ENCODE measurements at places on chromosomes 1 and 21.

GRCh38 chr1:171664976-171665375 lies 12.5 kb upstream of the MYOC start:
- no peak for DNase-seq

DNA sequence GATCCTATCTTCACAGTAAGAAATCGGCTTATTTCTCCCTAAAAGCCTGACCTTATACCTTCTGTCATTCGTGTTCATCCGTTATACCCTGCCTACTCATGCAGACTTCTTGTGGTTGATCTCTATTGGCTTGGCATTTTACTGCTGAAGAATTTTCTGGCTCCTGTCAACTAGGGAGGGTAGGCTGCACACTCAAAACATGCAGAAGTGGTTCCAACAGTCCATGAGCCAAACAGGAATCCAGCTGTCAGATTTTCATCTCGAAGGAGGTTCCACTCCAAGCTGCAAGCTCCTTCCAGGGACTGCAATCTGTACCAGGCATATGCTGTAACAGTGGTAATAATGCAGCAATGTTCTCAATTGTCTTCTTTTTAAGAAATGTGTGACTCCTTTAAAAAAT lies 10.1 kb downstream of the DNAJC11 start:
- DNase-seq = no peak

DNA sequence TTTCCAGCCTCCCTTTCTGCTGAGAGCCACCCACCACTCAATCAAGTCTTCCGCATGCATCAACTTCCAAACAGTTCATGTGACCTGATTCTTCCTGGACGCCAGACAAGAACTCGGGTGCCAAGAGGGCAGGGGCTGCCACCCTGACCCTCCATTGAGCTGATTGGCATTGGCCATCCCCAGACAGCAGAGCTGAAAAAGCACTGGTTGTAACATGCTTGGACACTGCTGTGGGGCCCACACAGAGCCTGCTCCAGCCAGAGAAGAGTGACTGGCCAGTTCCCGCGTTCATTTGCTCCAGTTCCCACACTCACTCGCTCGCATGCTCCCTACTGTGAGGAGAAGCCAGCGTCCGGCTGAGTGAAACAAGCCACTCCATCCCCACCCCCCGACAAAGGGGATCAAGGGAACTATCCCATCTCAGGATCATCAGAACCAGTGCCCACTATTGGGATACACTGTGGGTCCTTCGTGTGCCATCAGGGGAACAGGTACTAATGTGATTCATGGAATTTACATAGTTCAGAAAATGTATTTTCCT lies 420.3 kb downstream of the NPHP4 start:
- DNase-seq = no peak

GRCh38 chr1:44094047-44094446 lies 24.6 kb upstream of the KLF17 start:
- no peak for DNase-seq

DNA sequence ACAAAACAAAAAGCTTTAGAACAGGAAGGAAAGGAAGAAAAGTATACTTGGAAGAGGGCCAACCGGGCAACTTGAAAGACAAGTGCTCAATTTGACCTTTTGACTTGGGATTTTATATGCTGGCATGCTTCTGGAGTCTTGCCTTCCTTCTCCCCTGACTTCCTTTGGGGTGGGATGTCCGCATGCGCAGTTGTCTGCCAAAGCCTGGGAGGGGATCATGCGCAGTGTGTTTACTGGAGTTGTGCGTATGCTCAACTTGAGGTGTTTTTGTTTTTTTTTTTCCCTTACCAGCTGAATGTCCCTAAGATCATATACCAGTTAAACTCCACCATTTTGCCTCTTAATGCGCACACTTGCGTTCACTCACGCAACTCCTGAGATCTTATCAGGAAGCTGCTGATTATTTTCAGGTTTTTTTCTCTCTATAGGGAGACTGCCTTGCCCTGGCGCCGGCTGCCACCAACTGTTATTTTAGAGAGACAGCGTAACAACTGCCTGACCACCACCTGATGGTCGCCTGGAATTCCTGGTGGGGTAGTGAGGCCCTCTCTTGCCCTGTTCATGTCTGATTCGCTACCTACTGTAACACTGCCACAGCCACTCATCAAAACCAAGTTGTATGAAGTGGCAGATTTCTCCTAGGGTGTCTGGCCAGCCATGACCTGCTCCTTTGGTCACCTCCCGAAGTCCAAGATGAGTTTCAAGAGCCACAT lies 138.7 kb upstream of the ZNF644 start:
- no peak for DNase-seq

GRCh38 chr21:45994086-45994661 lies 12.6 kb downstream of the COL6A1 start:
- no peak for DNase-seq

DNA sequence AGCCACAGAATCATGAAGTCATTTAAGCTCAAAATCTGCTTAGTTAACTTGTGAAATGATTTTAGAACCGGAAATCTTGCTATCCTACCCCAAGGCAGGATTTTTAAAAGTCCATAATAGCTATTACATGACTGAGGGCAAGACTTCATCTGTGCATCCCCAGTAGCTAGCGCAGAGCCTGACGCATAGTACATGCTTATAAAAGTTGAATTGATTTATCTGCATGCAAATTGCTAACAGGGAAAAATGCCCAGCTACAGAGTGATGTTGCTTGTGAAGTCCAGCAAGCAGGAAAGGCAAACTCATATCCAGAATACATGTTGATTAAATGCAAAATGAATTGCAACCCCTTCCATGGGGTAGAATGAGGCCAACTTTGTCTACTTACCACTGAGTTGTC lies 8.1 kb upstream of the MAP1LC3C start:
- DNase-seq = no peak

- DNase-seq = no peak
Observed at GRCh38 chr1:66270119-66270812, 263.7 kb upstream of the SGIP1 start.

- no peak for DNase-seq
Observed at GRCh38 chr1:62011006-62011405, 183.6 kb upstream of the L1TD1 start.

DNA sequence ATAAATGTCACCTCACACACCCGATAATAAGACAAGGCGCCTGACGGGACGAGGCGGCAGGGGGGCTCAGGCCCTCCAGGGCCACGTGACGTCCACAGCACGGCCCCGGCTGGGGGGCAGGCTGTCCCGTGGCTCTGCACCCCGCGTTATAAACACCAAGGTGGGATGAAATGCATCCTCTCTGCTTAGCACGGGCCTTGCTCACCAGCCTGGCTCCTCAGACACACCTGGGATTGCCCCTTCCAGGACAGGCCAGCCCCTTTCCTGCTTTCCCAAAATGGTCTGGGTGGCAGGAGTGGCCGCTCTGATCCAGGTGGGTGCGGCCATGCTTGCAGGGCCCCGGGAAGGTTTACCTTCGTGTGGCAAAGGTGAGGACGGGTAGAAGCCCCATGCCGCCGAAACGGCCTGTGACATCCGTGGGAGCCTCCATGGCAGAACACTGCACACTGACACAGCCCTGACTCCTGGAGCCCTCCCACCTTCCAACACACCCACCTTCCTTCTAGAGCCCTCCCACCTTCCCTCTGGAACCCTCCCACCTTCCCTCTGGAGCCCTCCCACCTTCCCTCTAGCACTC lies 35.9 kb downstream of the SLC19A1 start:
- DNase-seq = no peak

DNA sequence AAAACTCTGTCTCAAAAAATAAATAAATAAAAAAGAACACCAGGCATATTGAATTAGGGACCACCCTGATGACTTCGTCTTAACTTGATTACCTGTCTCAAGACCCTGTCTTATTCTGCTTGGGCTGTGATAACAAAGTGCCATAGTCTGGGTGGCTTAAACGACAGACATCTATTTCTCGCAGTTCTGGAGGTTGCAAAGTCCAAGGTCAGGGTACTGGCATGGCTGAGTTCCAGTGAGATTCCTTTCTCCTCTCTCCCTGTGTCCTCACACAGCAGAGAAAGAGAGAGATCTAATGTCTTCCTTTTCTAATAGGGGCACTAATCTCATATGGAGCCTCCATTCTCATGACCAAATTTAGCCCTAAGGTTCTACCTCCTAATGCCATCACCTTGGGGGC lies 145.6 kb downstream of the HUNK start:
- DNase-seq = no peak

- DNase-seq = no peak
Observed at GRCh38 chr21:32349333-32349944, 43.4 kb downstream of the URB1 start.

- DNase-seq = no peak
Observed at GRCh38 chr21:36354918-36355680, 30.1 kb upstream of the CHAF1B start.

GRCh38 chr1:43448955-43449707 lies 4.6 kb downstream of the HYI start:
- DNase-seq = no peak

- peak; percentile 8 for DNase-seq
Observed at GRCh38 chr21:26715878-26716506, 129.2 kb downstream of the ADAMTS1 start.

GRCh38 chr1:24954631-24955030 lies 24.6 kb upstream of the RUNX3 start:
- DNase-seq = no peak

DNA sequence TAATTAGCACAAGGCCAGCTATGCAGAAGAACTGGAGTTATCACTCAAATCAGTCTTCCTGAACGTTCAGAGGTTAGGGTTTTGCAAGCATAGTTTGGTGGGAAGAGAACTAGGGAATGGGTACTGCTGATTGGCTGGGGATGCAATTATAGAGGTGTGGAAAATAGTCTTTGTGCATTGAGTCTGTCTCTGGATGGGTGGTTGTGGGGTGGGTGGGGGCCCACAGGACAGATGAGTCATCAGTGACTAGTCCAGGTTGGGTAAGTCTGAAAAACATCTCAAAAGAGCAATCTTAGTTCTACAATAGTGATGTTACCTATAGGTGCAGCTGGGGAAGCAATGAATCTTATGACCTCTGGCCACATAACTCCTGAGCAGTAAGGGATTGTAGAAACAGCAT lies 89.7 kb upstream of the HMCN1 start:
- no peak for DNase-seq

DNA sequence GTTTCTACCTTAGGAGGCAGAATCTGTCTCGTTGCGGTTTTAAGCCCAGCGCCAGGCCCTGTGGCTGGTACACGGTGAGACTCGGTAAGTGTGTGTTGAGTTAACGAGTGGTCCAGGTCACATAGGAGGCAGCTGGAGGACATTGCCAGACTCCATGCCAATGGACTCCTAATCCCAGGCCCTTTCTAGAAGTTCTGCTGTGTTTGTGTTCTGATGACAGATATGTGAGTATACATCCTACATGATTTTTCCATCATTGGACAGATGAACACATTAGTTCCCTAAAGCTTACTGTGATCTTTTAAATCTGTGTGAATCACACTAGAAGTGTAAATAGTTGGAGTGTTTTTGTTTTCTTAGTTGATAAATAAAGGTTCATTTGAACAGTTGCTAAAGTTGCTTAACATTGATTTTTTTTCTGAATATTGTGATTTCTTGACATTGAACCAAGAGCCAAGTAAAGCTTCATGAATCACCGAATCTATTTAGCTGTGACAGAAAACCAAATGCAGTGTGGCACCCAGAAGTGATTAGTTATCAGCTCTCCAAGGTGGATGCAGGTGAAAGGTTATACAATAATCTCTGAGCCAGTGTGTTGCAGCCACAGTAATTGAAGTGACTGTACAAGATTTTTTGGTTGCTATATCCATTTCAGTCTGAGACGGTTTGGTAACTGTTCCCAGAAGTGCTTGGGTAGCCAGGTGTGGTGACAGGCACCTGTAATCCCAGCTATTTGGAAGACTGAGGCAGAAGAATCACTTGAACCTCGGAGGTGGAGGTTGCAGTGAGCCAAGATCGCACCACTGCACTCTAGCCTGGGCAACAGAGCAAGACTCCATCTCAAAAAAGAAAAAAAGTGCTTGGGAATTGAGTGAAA lies 46.3 kb downstream of the DOP1B start:
- no peak for DNase-seq

GRCh38 chr1:46458190-46458589 lies 31.4 kb upstream of the DMBX1 start:
- no peak for DNase-seq

- no peak for DNase-seq
Observed at GRCh38 chr1:227889047-227889862, 58.5 kb downstream of the WNT9A start.

DNA sequence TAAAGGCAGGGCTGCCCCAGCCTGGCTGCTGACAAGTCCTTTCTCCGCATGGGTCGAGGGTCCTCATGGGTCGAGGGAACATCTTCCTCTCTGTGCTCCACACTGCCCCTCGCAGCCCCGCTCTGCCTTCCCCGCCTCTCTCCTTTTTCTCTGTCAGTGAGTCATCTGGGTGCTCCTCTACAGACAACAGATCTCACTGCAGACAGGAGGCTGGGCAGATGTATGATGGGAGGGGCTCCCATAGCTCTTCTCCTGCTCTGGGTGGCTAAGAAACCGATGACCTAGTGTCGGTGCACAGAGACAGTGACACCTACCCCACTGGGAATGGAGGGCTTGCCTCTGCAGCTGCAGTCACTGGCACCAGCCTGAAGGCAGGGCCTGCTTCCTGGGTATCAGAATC lies 5.5 kb downstream of the KCNA10 start:
- DNase-seq = no peak

GRCh38 chr1:182381962-182382819 lies 9.4 kb downstream of the GLUL start:
- DNase-seq = no peak

- no peak for DNase-seq
Observed at GRCh38 chr21:32803651-32804050, 32.1 kb upstream of the PAXBP1 start.

DNA sequence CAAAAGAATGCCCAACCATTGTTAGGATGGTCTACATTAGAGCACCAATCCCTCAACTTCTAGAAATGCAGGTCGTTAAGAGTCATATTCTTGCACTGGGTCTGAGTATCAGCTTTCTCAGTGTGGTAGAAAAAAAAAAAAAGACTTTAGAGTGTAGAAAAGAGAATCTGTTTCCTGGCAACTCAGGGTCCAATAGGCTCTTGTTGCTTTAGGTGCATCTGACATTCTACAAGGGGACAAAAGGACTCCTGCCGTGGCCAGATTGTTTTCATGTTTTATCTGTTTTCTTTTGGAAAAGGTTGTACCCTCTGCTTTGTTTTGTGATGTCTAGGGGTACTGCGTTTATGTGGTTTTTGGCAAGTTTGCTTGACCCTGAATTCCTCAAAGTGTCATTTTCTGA lies 105.4 kb upstream of the KCNK2 start:
- no peak for DNase-seq

DNA sequence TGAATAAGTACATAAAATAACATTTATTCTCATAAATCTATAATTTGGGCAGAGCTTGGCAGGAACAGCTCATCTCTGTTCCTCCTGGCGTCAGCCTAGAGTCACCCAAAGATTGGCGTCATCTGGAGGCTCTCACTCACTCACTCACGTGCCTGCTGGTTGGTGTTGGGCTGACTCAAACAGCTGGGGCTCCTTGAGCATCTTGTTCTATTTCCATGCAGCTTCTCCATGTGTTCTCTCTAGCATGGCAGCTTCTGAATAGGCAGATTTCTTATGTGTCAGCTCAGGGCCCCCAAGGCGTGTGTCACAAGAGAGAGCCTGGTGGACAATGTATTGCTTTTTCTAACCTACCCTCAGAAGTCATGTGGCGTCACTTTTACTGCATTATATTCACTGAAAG lies 70.6 kb upstream of the RAB3GAP2 start:
- no peak for DNase-seq

Data from NCI-H2107 (cell line).